ENCODE measurements at places on chromosomes 11 and 22.

DNA sequence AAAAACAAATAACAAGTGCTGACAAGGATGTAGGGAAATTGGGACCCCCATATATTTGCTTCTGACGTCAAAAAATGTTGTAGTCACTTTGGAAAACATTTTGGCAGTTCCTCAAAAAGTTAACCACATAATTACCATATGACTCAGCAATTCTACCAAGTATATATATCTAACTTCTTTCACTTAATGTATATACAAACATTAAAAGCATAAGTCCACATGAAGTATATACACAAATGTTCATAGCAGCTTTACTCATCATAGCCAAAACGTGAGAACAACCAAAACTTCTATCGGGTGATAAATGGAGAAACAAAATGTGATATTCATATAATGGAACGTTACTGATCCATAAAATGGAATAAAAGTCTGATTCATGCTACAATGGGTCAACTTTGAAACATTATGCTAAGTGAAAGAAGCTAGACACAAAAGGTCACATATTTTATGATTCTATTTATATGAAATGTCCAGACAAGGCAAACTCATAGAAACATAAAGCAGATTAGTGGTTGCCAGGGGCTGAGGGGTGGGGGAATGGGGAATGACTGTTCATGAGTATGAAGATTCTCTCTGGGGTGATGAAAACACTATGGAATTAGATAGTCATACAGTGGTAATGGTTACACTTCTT lies 48.7 kb upstream of the TEAD1 start:
- DNase-seq: no peak
- peaks cover 11% of the 10 kb centered on the region for H3K36me3 ChIP-seq
- peak overlapping the region; percentile 91 for H3K27ac ChIP-seq
- H3K4me1 ChIP-seq: peaks cover 29% of the 10 kb centered on the region
- no peak overlapping the region for H3K4me3 ChIP-seq
- no peaks in the 10 kb centered on the region for H3K27me3 ChIP-seq

DNA sequence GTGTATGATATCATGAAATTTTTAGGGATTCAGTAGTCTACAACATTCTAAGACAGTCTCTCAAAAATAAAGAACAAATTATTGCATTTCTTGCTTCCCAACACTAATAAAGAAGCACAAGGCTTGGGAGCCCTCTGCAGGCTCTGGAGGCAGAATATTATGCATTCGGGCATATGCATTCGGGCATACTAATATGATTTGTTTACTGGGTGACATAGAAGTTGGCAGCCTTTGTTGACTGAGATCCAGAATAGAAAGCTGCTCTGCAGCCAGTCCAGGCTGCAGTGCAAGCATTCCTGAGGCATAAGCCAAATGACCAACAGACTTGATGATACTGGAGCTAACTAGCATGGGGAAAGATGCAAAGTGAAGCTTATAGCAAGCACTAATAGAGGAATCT lies 945.5 kb downstream of the OPCML start:
- DNase-seq: no peak
- no peak overlapping the region for H3K4me3 ChIP-seq
- no peaks in the 10 kb centered on the region for H3K4me1 ChIP-seq
- H3K36me3 ChIP-seq: no peaks in the 10 kb centered on the region
- no peak overlapping the region for H3K27ac ChIP-seq

DNA sequence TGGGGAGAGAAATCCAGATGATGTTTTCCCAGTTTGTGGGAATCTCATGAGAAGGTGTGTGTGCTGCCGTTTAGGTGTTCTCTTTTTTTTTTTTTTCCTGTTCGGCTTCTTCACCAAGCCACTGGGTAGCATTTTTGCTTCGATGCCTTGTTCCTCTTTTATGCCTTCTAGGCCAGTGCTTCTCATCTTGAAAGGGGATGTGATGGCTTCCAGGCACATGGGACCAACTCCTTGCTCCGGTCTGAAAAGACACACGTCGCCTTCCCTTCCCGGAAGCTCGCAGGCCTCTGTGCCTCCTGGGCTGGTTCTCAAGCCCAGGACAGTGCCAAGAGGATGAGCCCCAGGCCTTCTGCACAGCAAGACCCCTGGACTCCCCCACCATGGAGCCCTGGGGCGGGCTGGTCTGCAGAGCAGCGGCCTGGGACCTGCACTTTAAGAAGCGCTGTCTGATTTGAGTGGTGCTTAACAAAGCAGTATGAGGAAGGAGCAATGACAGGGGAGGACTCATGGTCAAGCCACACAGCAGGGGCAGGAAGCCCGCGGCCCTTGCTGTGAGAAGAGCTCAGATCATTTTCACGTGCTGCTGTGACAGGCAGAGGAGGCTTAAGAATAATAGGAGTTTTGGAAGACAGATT lies 158.8 kb downstream of the MPPED1 start:
- no peaks in the 10 kb centered on the region for H3K36me3 ChIP-seq
- H3K4me3 ChIP-seq: no peak overlapping the region
- peaks cover 42% of the 10 kb centered on the region for H3K27me3 ChIP-seq
- no peak overlapping the region for H3K27ac ChIP-seq
- H3K4me1 ChIP-seq: no peaks in the 10 kb centered on the region

DNA sequence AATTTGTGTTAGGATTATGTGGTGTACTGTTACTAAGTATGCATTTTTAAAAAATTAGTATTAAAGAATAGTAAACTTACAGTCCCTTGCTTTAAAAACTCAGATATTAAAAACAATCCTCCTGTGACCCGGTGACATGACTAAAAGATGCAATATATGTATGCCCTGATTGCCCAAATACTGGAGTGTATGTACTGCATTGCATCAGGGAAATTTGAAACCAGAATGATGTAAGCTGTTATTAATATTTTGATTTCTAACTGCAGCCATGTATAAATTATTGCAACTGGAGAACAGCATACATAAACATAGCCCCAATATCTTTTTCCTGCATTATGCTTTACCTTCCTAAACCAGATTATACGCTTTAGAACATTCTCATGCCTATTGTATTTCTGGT lies 3.7 kb upstream of the HSPA8 start:
- no peak for DNase-seq
- no peak overlapping the region for H3K4me3 ChIP-seq
- H3K27me3 ChIP-seq: no peaks in the 10 kb centered on the region
- H3K4me1 ChIP-seq: peaks cover 39% of the 10 kb centered on the region
- peak overlapping the region; percentile 100 for H3K27ac ChIP-seq

DNA sequence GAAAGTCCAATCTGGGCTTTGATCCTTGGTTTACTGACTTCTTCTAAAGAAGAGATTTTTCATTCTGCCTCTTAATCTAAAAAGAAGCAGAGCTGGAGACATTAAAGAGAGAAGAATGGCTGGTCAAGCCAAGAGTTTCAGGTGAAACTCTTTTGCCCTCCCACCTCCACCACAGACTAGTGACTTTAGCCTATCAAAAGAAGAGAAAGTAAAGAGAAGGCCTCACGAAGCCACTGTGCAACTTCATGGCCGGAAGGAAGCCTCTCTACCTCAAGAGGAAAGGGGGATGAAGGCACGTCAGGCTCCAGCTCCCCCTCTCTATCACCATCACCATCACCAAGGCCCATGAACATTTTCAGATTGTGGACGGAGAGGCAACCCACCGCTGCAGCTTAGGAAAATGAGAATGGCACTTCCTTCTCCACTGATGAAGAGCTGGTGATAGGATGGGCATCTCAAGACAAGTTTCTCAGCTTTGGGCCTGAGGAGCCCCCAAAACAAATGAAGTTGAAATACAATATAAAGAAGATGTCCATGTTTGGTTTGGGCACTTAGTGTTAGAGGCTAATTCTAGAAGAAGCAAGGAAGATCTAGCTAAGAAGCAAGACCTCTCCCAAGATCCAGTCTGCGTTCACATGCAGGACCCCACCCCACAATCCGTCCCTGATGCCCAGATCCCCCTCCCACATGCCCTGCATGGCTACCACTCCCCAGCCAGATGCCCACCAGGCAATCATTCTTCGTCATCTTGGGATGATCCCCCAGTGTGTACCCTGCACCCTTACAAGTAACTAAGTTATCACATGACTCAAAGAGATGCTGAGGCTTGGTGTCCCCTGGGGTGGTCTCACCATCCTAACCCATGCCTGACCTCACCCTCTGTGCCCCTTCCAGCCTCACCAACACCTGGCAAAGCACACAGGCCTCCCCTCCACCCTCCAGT lies 52.6 kb downstream of the IGSF9B start:
- H3K27ac ChIP-seq: no peak overlapping the region
- peaks cover 5% of the 10 kb centered on the region for H3K36me3 ChIP-seq
- H3K4me3 ChIP-seq: no peak overlapping the region
- no peaks in the 10 kb centered on the region for H3K27me3 ChIP-seq

DNA sequence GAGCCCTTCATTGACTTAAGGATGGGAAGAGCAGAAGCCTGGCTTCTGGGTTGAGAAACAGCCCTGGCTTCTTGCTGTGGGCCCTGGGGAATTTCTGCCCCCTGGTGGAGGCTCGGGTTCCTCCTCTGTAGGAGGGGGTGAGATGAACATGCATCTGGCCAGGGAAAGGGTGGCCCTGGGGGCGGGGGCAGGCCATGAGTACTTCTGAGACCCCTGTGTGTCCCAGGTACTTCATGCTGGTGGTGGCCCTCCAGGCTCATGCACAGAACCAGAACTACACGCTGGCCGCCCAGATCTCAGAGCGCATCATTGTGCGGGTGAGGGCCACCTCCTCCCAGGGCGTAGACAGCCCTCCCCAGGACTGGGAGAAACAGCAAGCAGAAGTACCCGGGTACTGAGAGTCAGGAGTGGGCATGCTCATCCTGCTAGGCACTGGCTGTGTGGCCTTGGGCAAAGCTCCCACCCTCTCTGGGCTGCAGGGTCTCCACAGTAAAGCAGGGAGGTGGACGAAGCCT lies 15.8 kb downstream of the TMEM258 start:
- no peaks in the 10 kb centered on the region for H3K36me3 ChIP-seq
- H3K4me3 ChIP-seq: no peak overlapping the region
- H3K27me3 ChIP-seq: no peaks in the 10 kb centered on the region
- no peaks in the 10 kb centered on the region for H3K4me1 ChIP-seq
- H3K27ac ChIP-seq: no peak overlapping the region

GRCh38 chr22:50581950-50582492 lies 628 bp downstream of the CHKB start:
- DNase-seq: peak; percentile 88
- H3K4me3 ChIP-seq: peak overlapping the region; percentile 88
- no peaks in the 10 kb centered on the region for H3K27me3 ChIP-seq
- peak overlapping the region; percentile 57 for H3K27ac ChIP-seq
- H3K36me3 ChIP-seq: peaks cover 9% of the 10 kb centered on the region

DNA sequence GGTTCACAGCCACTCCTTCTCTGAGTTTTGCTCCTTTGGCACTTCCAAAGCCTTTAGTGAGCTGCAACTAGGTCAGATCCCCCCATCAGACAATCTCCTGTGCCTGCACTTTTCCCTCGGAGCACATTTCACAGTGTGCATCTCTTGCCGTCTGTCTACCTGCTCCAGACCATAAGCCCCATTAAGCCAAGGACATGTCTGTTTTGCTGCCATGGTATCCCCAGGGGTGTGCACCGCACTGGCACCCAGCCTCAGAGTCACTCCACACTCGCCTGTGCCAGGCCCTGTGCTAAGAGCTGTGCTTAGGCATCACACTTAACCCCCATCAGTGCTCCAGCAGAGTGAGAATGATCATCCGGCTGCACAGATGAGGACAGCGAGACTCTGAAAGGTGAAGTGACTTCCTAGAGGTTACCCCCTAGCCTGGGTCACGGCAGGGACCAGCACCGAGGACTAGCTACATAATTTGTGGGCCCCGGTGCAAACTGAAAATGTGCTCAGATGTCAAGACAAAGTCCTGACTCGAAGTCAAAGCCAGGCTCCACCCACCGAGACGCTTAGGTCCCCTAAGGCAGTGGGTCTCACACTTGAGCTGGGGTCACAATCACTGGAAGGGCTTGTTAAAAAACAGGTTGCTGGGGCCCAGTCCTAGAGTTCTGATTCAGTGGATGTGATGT lies 33.9 kb downstream of the ARRB1 start:
- no peaks in the 10 kb centered on the region for H3K27me3 ChIP-seq
- no peak overlapping the region for H3K27ac ChIP-seq
- peaks cover 1% of the 10 kb centered on the region for H3K36me3 ChIP-seq
- peaks cover 27% of the 10 kb centered on the region for H3K4me1 ChIP-seq
- DNase-seq: no peak
- no peak overlapping the region for H3K4me3 ChIP-seq

DNA sequence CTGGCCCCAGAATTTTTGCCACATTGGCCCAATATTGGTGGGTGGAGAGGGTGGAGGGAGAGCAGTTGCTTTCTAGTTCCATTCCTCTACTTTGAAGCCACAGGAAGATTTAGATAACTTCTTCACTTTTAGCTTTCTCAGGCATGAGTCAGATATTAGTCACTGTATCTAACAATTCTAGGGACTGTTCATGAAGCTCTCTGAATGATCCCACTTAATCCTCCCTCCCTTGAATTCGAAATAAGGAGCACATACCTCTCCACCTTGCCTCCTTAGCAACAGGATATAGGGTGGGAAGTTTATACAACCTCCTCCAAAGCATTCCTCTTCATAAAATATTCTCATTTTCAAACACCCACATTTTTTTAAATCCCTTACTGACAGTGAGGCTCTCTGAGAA lies 13.5 kb downstream of the FSHB start:
- no peaks in the 10 kb centered on the region for H3K36me3 ChIP-seq
- no peaks in the 10 kb centered on the region for H3K27me3 ChIP-seq
- H3K27ac ChIP-seq: no peak overlapping the region

DNA sequence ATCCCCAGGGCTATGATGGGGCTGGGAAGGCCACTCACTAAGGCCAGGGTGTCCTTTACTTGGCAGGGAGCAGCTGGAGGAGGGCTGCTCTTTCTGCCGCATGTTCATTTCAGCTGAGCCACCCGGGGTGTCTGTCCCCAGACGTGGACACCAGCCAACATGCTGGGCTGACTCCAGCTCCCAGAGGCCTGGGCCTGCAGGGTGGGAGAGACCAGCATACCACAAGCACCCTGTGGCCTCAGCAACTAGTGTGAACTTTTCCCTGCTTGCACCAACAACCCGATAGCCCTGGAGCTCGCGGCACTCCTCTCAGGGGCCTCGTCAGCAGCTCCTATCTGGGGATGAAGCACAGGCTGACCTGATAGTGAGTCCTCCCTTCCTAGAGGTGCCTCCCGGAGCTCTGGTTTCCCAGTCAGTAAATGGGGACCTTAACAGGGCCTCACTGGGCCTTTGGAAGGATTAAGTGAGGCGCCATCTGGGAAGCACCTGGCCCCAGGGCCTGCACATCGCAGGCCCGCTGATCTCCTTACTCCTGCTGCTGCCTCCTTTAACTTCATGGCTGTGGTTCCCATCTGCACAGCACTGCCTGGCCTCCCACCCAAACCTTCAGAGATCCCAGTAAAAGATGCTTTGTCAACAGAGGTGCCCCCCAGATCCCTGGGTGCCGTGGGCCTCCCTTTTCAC lies 83.4 kb downstream of the GALNT18 start:
- H3K27me3 ChIP-seq: no peaks in the 10 kb centered on the region
- no peaks in the 10 kb centered on the region for H3K36me3 ChIP-seq

DNA sequence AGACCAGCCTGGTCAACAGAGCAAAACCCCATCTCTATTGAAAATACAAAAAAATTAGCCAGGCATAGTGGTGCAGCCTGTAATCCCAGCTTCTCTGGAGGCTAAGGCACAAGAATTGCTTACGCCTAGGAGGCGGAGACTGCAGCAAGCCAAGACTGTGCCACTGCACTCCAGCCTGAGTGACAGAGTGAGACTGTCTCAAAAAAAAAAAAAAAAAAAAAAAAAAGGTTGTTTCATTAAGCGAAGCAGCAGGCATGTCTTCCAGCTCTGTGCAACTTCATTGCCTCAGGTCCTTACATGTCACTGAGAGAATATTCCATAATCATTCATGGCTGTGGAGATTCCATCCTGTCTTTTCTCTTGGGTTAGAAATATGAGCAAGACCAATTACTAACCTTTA lies 16.9 kb downstream of the GAB2 start:
- H3K4me3 ChIP-seq: no peak overlapping the region
- DNase-seq: no peak
- no peaks in the 10 kb centered on the region for H3K36me3 ChIP-seq
- no peaks in the 10 kb centered on the region for H3K27me3 ChIP-seq
- H3K27ac ChIP-seq: no peak overlapping the region
